ENCODE measurements at places on chromosomes 1 and 21. TPM values are rescaled to one million over a fixed set of nuclear protein-coding genes. Genes with fewer than 3 reads are reported as not detected.

- DNase-seq = peak; percentile 32
- no peaks in the 10 kb centered on the region for H3K4me1 ChIP-seq
- H3K36me3 ChIP-seq = no peaks in the 10 kb centered on the region
- H3K27ac ChIP-seq = no peak overlapping the region
- no peak overlapping the region for H3K4me3 ChIP-seq
- peaks cover 41% of the 10 kb centered on the region for H3K27me3 ChIP-seq
Measured at GRCh38 chr1:175072099-175072951, 4.7 kb downstream of the TNN start.

GRCh38 chr1:60063561-60063960 is 10.0 kb downstream of the C1orf87 start:
- H3K4me1 ChIP-seq = peaks cover 16% of the 10 kb centered on the region
- no peak for DNase-seq
- no peak overlapping the region for H3K4me3 ChIP-seq
- H3K27me3 ChIP-seq = peaks cover 19% of the 10 kb centered on the region
- no peaks in the 10 kb centered on the region for H3K36me3 ChIP-seq

DNA sequence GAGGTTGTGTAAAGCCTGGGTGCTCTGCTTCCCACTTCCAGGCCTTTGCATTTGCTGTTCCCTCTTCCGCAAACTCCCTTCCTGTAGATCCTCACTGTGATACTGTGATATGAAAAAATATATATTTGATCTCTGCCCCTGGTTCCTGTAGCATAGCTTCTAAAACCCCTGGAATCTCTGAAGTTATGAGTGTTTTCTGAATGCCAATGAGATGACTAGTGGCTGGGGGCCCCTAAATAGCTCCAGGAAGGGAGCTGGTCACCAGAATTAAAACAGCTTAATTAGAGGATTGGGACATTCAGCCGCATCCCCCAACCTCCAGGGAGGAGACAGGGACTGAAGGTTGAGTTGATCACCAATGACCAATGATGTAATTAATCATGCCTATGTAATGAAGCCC is 21.9 kb downstream of the DUSP10 start:
- peak overlapping the region; percentile 8 for H3K27ac ChIP-seq
- DNase-seq = no peak
- H3K4me1 ChIP-seq = peaks cover 47% of the 10 kb centered on the region
- H3K36me3 ChIP-seq = peaks cover 9% of the 10 kb centered on the region
- no peaks in the 10 kb centered on the region for H3K27me3 ChIP-seq

- no peak overlapping the region for H3K4me3 ChIP-seq
- H3K27ac ChIP-seq = no peak overlapping the region
- no peaks in the 10 kb centered on the region for H3K4me1 ChIP-seq
- no peak for DNase-seq
- H3K36me3 ChIP-seq = no peaks in the 10 kb centered on the region
Measured at GRCh38 chr1:194653385-194653784, 1467.0 kb upstream of the B3GALT2 start.

OPRD1 gene
- total RNA-seq = not detected

DNA sequence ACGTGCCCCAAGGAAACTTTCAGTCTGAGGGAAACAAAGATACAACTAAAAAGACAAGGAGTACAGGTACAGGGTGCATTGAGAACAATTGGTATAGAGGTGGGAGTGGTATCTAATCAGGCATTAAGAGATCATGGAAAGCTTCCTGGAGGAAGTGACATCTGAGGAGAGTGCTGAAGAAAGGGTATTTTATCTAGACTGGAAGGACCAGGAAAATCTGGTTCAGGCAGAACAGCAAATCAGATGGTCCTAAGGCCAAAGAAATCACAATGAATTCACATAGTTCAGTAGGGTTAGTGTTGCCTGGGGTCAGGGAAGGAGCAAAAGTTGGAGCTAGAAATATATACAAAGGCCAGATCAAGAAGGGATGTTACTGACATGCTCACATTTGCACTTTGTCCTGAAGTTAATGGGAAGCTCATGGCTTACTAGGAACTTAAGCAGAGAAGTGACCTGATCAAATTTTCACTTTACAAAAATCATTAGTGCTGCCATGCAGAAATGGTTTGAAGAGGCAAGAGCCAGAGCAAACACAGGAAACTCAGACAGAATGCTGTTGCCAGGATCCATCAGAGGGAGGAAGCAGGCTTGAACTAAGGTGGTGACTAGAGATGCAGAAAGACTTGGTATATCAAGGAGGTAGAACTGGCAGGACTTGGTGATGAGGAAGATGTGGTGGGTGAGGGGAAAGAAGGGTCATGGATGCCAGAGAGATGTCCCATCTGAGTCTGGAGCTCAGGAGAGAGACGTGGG is 14.5 kb upstream of the CTTNBP2NL start:
- H3K4me3 ChIP-seq = no peak overlapping the region
- no peak overlapping the region for H3K27ac ChIP-seq
- no peak for DNase-seq
- no peaks in the 10 kb centered on the region for H3K36me3 ChIP-seq
- no peaks in the 10 kb centered on the region for H3K4me1 ChIP-seq

WNT3A gene
- 0.10 TPM for total RNA-seq

- no peaks in the 10 kb centered on the region for H3K4me1 ChIP-seq
- H3K27me3 ChIP-seq = no peaks in the 10 kb centered on the region
- no peak for DNase-seq
- H3K36me3 ChIP-seq = peaks cover 61% of the 10 kb centered on the region
Measured at GRCh38 chr21:31683029-31683428, 23.5 kb downstream of the SOD1 start.

TEKT2 gene
- not detected for total RNA-seq

- peak overlapping the region; percentile 8 for H3K27ac ChIP-seq
- H3K27me3 ChIP-seq = no peaks in the 10 kb centered on the region
- H3K36me3 ChIP-seq = no peaks in the 10 kb centered on the region
Measured at GRCh38 chr1:113534130-113534817, 144.0 kb downstream of the MAGI3 start.

Measured in MCF 10A (cell line).